IPS DF 6.9 (cell line): ENCODE measurements at places on chromosomes 6 and 20.

GRCh38 chr6:53658992-53659391 is 6.6 kb downstream of the KLHL31 start:
- H3K27ac ChIP-seq, result no peak overlapping the region
- H3K4me3 ChIP-seq, result no peak overlapping the region
- H3K4me1 ChIP-seq, result no peaks in the 10 kb centered on the region

GRCh38 chr6:129845696-129846095 is 15.4 kb downstream of the TMEM244 start:
- H3K4me1 ChIP-seq, result no peaks in the 10 kb centered on the region
- H3K27me3 ChIP-seq, result no peaks in the 10 kb centered on the region
- no peak overlapping the region for H3K27ac ChIP-seq
- DNase-seq, result no peak

- peak overlapping the region; percentile 96; the same call in 1 of the 2 replicates for H3K4me3 ChIP-seq
- no peak overlapping the region for H3K27ac ChIP-seq
- no peaks in the 10 kb centered on the region for H3K4me1 ChIP-seq
- H3K36me3 ChIP-seq, result no peaks in the 10 kb centered on the region
- DNase-seq, result no peak
These were observed 549 bp upstream of the CSE1L start for GRCh38 chr20:49045440-49046086.

GRCh38 chr6:53205778-53206177 is 57.1 kb upstream of the GCM1 start:
- no peaks in the 10 kb centered on the region for H3K36me3 ChIP-seq
- no peaks in the 10 kb centered on the region for H3K4me1 ChIP-seq
- no peak overlapping the region for H3K4me3 ChIP-seq
- no peak overlapping the region for H3K27ac ChIP-seq
- no peak for DNase-seq

- H3K27ac ChIP-seq, result no peak overlapping the region
- no peaks in the 10 kb centered on the region for H3K27me3 ChIP-seq
- 0 out of 2 replicates have a peak, but pooled peaks cover 1% of the 10 kb centered on the region for H3K4me1 ChIP-seq
- no peak overlapping the region for H3K4me3 ChIP-seq
- no peaks in the 10 kb centered on the region for H3K36me3 ChIP-seq
These were observed 10.1 kb upstream of the METTL24 start for GRCh38 chr6:110368284-110368683.

DNA sequence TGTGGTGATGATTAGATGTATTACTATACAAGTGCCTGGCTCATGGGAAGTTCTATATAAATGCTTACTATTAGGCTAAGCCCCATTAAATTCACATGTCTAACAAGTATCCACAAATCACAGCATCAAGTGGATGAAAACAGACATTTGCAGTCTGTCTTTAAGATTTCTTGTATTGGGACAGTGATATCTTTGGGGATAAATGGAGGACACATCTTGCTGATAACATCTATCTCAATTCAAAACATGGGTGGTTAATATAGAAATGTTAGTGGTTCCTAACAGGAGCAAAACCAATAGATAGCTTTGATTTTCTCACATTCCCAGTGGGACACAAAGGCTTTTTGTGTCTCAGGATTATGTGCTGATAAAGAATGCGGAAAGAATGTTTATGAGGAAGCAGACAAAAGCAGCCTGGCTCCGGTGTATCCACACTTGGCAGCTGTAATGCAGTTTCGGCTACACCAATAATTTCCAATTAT is 29.3 kb downstream of the PTPRK start:
- no peak overlapping the region for H3K4me3 ChIP-seq
- no peak overlapping the region for H3K27ac ChIP-seq
- H3K4me1 ChIP-seq, result peaks cover 7% of the 10 kb centered on the region; the same call in 1 of the 2 replicates
- no peaks in the 10 kb centered on the region for H3K36me3 ChIP-seq
- DNase-seq, result no peak

GRCh38 chr6:16437984-16438383 is 199.6 kb downstream of the GMPR start:
- no peak overlapping the region for H3K4me3 ChIP-seq
- no peak overlapping the region for H3K27ac ChIP-seq
- H3K36me3 ChIP-seq, result no peaks in the 10 kb centered on the region; the same call in 1 of the 2 replicates
- H3K27me3 ChIP-seq, result no peaks in the 10 kb centered on the region
- H3K4me1 ChIP-seq, result no peaks in the 10 kb centered on the region

- no peaks in the 10 kb centered on the region for H3K36me3 ChIP-seq
- DNase-seq, result no peak
- no peak overlapping the region for H3K4me3 ChIP-seq
- no peak overlapping the region for H3K27ac ChIP-seq
- H3K4me1 ChIP-seq, result no peaks in the 10 kb centered on the region
These were observed 49.5 kb upstream of the CCN6 start for GRCh38 chr6:112004201-112005012.

- H3K36me3 ChIP-seq, result no peaks in the 10 kb centered on the region
- no peaks in the 10 kb centered on the region for H3K27me3 ChIP-seq
- H3K27ac ChIP-seq, result no peak overlapping the region
- no peak overlapping the region for H3K4me3 ChIP-seq
These were observed 33.7 kb upstream of the ELOVL5 start for GRCh38 chr6:53382421-53382820.

DNA sequence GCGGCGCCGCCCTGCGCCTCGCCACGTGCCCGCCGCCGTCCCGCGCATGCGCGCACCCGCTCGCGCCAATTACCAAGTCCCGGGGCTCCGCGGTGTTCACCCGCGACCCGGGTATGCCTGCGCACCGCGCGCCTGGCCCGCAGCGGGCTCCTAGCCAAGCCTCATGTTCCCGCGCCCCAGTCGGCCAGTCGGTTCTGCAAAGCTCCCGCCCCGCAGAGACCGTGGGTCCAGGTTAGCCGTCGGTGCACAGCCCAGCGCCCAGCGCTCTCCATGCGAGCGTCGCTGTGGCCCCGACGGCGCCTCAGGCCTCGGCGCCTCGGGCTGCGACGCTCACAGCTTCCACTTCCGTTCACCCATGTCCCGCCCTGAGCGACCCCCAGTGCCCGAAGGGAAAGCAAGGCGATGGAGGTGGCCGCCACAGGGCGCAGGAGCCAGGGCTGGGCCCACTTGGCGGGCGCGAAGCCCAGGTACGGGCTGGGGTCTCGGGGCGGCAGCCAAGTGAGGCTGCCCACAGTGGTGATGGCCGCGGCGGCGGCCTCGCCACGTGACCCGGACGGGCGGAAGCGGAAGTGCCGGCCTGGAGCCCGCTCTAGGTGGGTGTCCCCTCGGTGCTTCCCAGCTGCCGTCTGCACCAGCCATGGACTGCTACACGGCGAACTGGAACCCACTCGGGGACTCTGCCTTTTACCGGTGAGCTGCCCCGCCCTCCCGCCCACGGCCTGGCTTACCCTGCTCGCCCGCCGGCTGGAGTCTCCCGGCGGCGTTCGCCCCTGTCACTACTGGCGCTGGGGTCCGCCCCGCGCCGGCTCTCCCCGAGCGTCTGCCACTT is at the start of the genes PCED1A and VPS16:
Gene PCED1A (minus strand): TSS at position 518 of the 829 bp plus-strand sequence. CDS start 743 bp downstream, outside the sequence.
Gene VPS16 (plus strand): TSS at position 608 of the 829 bp plus-strand sequence. CDS start 30 bp downstream, at position 638.
- DNase-seq, result no peak
- no peak within 1 kb of the TSS for H3K27ac ChIP-seq
- peaks cover 3% of the 10 kb centered on the region; the same call in 1 of the 2 replicates for H3K4me1 ChIP-seq
- peak within 1 kb of the TSS; percentile 80; the same call in 1 of the 2 replicates for H3K4me3 ChIP-seq
- H3K27me3 ChIP-seq, result no peaks in the 10 kb centered on the region; the same call in 1 of the 2 replicates
- peaks cover 5% of the 10 kb centered on the region; the same call in 1 of the 2 replicates for H3K36me3 ChIP-seq

DNA sequence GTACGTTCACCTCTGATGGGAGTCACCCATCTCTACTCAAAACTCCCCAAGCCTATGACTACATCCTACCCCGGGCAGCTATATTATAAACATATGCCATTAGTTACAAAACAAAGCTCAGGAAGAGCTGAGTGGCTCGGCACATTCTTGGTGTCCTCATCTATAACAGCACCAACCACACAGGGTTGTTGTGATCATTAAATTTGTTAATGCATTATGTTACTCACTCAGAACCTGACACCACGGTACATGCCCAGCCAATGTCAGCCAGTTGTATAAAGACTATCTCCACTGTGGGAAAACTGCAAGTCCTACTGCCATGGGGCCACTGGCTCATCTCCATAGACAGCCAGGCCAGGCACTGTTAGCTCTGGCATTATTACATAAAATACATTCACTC is 7.7 kb downstream of the CDK5RAP1 start:
- peaks cover 15% of the 10 kb centered on the region; the same call in 1 of the 2 replicates for H3K36me3 ChIP-seq
- no peaks in the 10 kb centered on the region for H3K4me1 ChIP-seq
- H3K27me3 ChIP-seq, result no peaks in the 10 kb centered on the region
- no peak overlapping the region for H3K27ac ChIP-seq
- no peak for DNase-seq
- H3K4me3 ChIP-seq, result no peak overlapping the region

- H3K27ac ChIP-seq, result no peak overlapping the region
- H3K36me3 ChIP-seq, result no peaks in the 10 kb centered on the region
- no peaks in the 10 kb centered on the region for H3K27me3 ChIP-seq
These were observed 867 bp downstream of the MTHFD1L start for GRCh38 chr6:150866147-150866990.

DNA sequence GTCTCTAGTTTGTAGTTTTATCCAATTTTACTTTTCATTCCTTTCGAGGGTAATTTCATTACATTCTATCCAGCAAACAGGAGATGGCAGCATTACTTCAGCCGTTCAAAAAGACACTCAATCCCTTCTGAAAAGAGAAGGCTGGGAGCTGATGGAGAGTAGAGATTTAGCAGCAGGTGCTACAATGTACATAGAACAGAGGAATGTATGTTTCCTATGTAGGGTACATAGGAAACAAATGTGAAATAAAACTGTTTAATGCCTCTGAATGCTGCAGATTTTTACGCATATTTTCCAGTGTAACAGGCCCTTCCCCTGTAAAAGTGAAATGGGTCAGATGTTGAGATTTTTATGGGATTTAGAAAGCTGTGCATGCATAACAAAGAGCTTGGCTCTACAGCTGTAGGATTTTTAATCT is 16.0 kb downstream of the RPS12 start:
- DNase-seq, result no peak
- H3K27me3 ChIP-seq, result no peaks in the 10 kb centered on the region
- H3K27ac ChIP-seq, result no peak overlapping the region
- H3K36me3 ChIP-seq, result no peaks in the 10 kb centered on the region
- no peaks in the 10 kb centered on the region for H3K4me1 ChIP-seq
- H3K4me3 ChIP-seq, result no peak overlapping the region

DNA sequence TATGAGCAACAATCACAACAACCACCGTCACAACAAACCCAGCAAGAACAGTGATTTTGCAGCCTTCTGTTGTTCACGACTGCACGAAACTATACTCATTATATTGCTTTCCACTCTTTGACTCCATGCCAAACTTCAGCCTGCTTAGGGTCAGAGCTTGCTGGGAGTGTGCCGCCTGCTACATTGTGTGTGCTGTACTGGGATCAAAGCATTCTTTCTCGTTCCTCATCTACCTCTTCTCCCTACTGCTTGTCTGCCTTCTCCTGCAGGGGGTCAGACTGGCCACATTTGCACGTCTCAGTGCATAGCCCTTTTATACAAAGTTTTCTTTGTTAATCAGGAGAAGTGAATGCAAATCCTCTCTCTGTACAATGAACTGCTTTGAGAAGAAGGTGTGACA is 401.6 kb upstream of the CITED2 start:
- H3K36me3 ChIP-seq, result no peaks in the 10 kb centered on the region
- no peaks in the 10 kb centered on the region for H3K4me1 ChIP-seq
- no peak overlapping the region for H3K27ac ChIP-seq
- H3K4me3 ChIP-seq, result no peak overlapping the region
- H3K27me3 ChIP-seq, result no peaks in the 10 kb centered on the region
- no peak for DNase-seq

DNA sequence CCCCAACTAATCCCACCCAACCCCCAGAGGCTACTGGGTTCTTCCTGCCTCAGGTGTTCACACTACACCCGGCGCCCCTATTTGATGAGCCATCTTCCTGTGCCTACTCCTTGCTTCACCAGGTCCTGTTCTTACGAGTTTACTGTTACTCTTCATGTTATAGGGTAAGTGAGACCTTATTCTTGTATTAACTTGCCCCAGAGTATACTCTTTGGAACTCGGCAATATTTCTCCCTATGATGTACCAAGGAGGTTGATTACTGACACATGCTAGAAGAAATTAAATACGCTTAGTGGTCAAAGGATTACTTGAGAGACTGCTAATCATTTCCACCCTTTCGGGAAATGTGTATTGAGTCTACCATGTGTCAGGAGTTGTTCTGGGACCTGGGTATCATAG is 8.9 kb downstream of the RING1 start:
- no peak overlapping the region for H3K27ac ChIP-seq
- H3K36me3 ChIP-seq, result no peaks in the 10 kb centered on the region
- H3K27me3 ChIP-seq, result peaks cover 64% of the 10 kb centered on the region

GRCh38 chr6:113276601-113277000 is 580.5 kb upstream of the MARCKS start:
- H3K36me3 ChIP-seq, result no peaks in the 10 kb centered on the region
- no peak for DNase-seq
- 0 out of 2 replicates have a peak, but pooled peaks cover 3% of the 10 kb centered on the region for H3K4me1 ChIP-seq
- H3K4me3 ChIP-seq, result no peak overlapping the region
